PC-3 (cell line): ENCODE measurements at places on chromosomes 2 and 18.
A peak's percentile ranks its signal among the peaks of the same experiment; 100 is the strongest.

- no peak for DNase-seq
Observed at GRCh38 chr2:167818521-167818920, 428.9 kb downstream of the STK39 start.

- no peak for DNase-seq
Observed at GRCh38 chr2:223508372-223508771, 93.8 kb downstream of the SCG2 start.

DNA sequence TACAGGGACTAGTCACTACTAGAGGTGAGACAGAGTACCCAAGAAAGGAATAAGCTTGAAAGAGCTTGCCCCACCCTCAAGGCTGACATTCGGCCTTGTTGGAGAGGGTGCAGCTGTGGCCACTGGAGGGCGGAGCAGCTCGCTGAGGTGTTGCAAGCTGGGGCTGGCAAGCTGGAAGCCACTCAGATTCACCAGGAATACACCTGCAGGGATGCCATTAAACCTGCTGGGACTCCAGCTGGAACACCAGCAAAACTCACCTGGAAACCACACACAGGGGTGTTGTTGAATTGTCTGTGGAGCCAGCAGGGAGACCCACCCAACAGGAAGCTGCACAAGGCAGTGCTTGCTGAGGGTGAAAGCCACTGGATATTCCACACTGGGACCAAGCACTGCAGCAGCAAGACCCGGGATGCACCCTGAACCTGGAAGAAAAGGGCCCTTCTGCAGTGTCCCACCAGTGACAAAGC, 26.1 kb downstream of the KCTD18 start:
- peak; percentile 85 for DNase-seq

- DNase-seq, result peak; percentile 83
Observed at GRCh38 chr2:181977661-181978350, 7.8 kb upstream of the PPP1R1C start.

DNA sequence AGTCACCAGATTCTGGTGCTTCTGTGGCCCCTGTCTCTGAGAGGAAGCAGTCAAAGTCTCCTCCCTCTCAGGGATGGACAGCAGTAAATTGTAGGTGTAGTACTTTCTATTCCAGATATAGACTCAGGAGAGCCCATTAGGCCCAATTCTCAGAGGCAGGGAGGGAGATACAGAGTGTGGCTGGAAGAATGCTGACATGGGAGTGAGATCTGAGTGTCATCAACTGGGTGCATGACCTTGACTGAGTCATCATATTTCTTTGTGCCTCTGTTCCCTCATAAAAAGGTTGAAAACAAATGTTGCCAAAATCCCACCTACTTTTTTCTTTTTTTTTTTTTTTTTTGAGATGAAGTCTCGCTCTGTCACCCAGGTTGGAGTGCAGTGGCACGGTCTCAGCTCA, 506.1 kb downstream of the BCL11A start:
- no peak for DNase-seq

- peak; percentile 74 for DNase-seq
Observed at GRCh38 chr2:26284132-26284531, 39.4 kb downstream of the HADHB start.

GRCh38 chr18:12255626-12256026, 1.5 kb downstream of the CIDEA start:
- DNase-seq, result peak; percentile 97

DNA sequence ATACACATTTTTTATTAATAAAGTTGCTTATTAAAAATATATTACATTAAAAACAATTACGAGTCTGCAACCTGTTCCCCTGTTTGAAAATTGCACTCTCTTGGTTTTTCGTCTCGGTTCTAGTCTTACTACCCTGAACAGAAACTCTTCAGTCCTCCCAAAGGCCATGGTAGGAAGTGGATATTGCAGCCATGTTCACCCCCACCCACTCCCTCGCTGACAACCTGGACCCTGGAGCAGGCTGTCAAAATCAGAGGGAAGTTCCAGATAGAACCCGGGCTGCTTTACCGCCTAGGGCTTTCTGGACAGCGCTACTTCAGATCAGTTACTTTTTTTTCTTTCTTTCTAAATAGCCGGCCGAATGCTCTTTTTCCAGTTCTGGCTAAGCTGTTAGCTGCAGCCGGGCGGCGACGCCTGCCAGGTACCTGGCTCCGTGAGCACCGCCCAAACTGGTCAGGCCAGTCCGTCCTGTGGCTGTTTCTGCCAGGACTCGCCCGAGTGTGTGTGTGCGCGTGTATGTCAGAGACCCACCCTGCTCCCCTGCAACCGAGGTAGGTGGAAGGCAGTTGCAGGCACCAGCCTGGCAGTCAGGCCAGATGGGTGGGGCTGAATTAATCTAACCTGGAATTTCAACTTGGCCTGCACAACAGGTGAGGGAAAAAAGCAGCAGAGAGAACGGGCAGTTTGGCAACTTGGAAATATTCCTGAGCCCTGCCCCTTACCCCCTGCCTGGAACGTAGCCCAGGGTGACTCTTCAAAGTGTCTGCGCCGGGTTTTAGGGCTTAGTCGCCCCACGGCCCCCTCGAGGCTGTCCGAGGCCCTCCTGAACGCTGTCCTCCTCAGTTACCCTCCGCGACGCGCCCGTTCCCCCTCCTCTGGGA, 1.1 kb upstream of the TET3 start:
- DNase-seq, result peak; percentile 97

- DNase-seq, result no peak
Observed at GRCh38 chr2:187842315-187842714, 288.1 kb upstream of the TFPI start.

GRCh38 chr2:28649481-28650265, 102.0 kb upstream of the PPP1CB start:
- peak; percentile 84 for DNase-seq

DNA sequence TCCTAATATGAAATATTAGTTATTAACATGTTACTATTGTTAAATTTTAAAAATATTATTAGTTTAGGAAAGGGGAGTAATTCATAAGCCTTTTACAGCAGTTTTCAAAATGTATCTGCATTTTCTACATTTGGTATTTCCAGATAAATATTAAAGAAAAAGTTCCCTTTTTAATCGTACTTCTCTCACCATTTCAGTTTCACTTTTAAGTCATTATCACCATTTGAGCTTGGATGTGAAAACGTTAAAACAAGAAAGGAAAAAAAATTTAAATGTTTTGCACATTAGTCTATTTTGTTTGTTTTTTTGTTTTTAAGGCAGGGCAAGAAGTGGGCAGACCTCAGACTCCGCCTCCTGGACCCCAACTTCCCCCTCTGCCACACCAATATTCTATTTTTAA, 3.3 kb upstream of the SRSF7 start:
- no peak for DNase-seq

GRCh38 chr2:209476367-209477208, 52.7 kb downstream of the MAP2 start:
- DNase-seq, result no peak

- no peak for DNase-seq
Observed at GRCh38 chr2:163043201-163043600, 204.6 kb upstream of the KCNH7 start.

GRCh38 chr2:150689590-150689989, 202.1 kb upstream of the RND3 start:
- DNase-seq, result no peak

DNA sequence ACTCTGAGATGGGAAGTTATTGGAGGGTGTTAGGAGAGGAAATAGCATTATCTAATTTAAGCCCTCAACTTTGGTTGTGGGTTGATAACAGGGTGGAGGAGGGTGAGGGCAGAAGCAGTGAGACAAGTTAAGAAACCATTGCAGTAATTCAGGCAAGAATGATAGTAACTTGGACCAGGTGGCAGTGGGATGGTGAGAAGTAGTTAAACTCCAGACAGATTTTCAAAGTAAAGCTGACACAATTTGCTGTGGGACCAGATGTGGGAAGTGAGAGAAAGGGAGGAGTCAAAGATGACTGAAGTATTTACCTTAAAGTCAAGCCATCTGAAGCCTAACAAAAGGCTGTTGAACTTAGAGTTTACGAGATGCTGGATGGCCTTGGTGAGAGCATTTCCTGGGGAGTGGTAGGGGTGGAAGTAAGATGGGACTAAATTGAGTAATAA, 163.2 kb upstream of the KLF7 start:
- peak; percentile 48 for DNase-seq

- no peak for DNase-seq
Observed at GRCh38 chr18:23936381-23936958, 78.1 kb upstream of the TTC39C start.
